ENCODE measurements at places on chromosomes 6 and 20.

- no peak for DNase-seq
These were observed 155.1 kb downstream of the SLC16A10 start for GRCh38 chr6:111242452-111242851.

DNA sequence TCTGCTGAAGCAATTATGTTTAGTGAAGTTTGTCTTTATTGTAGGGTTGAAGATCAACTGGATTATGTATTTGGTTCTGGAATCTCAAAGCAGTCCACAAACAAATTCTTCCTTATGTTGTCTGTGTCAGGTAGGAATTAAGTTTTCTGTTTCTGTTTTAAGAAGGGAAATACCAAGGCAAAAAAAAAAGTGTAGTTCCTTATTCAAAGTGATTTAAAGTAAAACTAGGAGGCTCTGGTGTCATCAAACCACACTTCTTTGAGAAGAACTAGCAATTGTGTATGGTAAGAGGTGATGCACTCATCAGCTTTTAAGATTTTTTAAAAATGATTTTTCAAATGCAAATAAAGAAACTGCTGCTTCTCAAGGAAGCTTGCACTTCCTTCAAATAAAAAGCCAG, 1.9 kb downstream of the FAM135A start:
- no peak for DNase-seq

- no peak for DNase-seq
These were observed 61.1 kb upstream of the TCF21 start for GRCh38 chr6:133827766-133828165.

GRCh38 chr20:21574443-21574842, 60.6 kb upstream of the NKX2-2 start:
- DNase-seq: no peak

- DNase-seq: no peak
These were observed 252.6 kb upstream of the CITED2 start for GRCh38 chr6:139627091-139627490.

GRCh38 chr6:127475135-127475822, 16.1 kb upstream of the KIAA0408 start:
- DNase-seq: no peak

- DNase-seq: no peak
These were observed 207.1 kb upstream of the MARCKS start for GRCh38 chr6:113649880-113650609.

- DNase-seq: no peak
These were observed 162.8 kb downstream of the ZFAND3 start for GRCh38 chr6:37982317-37982716.

DNA sequence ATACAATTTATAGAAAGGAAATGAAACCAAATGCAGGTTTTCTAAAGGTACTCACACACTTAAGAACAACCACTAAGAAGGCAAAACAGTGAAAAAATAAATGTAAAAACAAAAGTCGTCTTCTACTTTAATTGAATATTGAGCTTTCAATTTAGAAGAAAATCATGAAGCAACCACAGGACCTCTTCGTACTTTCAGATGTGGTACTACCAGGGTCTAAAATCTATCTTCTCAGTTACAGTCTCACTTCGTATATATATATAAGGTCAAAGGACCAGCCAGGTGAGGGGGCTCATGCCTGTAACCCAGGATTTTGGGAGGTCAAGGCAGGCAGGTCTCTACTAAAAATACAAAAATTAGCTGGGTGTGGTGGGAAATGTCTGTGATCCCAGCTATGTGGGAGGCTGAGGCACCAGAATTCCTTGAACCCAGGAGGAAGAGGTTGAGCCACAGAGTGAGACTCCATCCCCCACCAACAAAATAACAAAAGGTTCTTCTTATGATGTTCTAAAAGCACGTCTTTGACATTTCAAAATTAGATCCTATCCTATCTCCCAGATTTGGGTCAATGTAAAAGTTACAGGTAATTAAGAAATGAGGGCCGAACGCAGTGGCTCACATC, 12.5 kb downstream of the ROMO1 start:
- DNase-seq: no peak

DNA sequence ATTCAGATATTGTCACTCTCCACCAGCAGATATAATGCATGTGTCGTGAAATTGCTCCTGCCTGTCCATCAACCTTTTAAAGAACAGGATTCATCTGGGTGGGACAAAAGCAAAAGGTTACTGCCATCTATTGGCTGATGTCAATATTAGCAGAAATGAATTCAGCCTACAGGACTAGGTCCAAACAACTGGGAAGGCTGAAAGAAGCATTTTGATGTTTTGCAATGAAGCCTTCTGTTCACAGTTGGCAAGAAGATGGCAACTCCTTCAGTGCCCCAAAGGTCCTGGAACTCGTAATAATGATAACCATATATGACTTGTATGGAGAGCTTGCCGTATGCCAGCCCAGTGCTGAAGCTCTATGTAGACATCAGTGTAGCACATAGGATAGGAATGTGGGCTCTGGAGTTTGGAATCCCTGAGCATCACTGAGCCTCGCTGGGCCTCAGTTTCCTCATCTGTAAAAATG, 7.5 kb downstream of the BCAS1 start:
- no peak for DNase-seq

DNA sequence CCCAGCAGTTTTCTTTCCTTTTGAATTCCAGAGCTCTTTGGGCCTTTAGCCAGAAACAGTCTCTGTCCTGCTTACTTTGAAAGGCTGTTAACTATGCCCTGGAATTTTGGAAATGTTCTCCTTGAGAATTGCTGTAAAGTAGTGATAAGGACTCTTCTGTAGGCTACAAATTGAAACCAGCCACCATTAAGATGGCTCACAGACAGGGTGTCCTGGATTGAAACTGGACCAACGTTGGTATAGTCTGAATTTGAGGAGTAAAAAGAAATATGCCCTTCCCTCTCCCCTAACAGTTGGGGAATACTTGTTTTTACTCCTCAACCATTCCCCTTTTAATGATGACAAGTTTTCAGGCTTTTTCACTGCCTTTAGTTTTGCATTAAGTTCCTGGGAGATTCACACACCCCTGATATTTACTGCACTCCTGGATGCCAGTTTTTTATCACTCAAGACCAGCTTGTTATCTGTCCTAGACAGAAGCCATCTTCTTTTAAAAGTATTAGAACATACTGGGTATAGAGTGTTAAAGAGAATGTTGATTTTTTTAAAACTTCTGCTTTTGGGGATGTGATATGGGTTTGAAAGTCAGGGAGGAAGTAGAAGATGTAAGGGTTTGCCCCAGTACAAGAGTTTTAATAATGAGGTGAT, 21.9 kb downstream of the TOP1 start:
- DNase-seq: no peak

DNA sequence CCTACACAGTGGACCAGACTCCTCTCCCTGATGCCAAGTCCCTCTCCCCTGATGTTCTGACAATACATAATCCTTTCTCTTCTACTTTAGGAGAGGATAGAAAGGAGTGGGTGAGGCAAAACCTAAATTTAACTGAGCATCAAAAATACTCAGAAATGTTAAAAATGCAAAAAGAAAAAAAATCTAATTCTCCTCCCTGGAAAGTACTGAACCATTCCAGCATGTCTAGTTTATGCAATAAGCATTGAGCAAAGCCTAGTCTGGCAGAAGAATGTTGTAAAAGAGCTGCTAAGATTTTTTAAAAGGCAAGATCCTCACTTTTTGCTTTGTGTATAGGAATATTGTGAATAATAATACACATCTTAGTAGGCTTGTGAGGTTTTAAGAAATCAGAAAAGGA, 116.6 kb upstream of the STXBP5 start:
- no peak for DNase-seq

- DNase-seq: no peak
These were observed 91.0 kb downstream of the ANKEF1 start for GRCh38 chr20:10125757-10126156.

DNA sequence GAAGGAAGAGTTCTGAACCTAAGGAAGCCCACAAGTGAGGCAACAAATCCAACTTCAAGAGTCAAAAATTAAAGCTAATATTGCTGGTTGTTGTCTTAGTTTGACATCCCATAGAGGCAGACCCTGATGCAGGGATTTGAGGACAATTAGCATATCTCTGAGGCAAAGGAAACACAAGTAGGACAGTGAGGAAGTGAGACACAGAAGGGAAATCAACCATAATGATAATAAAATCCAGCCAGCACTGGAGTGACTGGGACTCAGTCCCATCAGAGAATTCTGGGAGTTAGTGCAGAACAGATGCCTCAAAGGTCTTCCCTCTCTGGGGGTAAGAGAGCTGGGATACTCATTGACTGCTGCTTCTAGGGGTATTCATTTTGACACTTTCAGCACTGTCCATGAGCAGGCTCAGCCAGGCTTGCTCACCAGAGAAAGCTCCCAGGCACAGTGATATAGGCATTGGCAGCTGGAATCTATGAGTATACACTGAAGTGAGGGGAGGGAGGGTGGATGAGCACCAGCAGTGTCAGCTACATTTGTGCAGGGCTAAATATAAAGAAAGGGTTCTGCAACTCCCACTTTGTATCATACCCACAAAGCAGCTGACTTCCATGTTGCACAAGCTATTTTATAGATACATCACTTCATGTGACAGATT, 43.4 kb upstream of the SPTLC3 start:
- DNase-seq: no peak

GRCh38 chr6:75568965-75569364, 32.7 kb upstream of the SENP6 start:
- no peak for DNase-seq

GRCh38 chr6:52417675-52418111, 2.4 kb upstream of the EFHC1 start:
- DNase-seq: no peak

- DNase-seq: no peak
These were observed 379.1 kb downstream of the UTRN start for GRCh38 chr6:144664281-144664680.

GRCh38 chr20:9493803-9494202, 20.6 kb upstream of the LAMP5 start:
- DNase-seq: no peak

GRCh38 chr6:142845624-142846458, 99.1 kb downstream of the HIVEP2 start:
- no peak for DNase-seq

DNA sequence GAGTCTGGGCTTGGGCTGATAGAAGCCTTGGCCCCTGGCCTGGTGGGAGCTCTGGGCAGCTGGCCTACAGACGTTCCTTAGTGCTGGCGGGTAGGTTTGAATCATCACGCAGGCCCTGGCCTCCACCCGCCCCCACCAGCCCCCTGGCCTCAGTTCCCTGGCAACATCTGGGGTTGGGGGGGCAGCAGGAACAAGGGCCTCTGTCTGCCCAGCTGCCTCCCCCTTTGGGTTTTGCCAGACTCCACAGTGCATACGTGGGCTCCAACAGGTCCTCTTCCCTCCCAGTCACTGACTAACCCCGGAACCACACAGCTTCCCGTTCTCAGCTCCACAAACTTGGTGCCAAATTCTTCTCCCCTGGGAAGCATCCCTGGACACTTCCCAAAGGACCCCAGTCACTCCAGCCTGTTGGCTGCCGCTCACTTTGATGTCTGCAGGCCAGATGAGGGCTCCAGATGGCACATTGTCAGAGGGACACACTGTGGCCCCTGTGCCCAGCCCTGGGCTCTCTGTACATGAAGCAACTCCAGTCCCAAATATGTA, 957 bp upstream of the VEGFA start:
- DNase-seq: no peak

DNA sequence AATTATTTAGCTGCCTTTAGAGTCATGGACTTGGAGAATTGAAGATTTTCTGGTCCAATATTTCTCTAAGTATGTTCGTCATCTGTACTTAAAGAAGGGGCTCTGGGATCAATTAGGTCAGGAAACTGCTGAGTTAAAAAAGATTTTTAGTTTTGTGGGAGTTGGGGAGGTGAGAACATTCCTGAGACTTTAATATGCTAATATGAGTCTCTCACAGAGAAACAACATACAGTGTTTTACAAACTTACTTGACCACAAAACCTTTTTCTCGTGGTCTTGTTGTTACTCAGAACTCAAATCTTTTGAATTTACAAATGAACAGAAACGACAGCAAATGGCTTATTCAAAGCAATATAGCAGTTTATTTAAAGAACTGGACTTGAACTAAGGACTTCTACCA, 67.9 kb downstream of the LIN28B start:
- DNase-seq: no peak

GRCh38 chr20:2296524-2297356, 939 bp downstream of the TGM3 start:
- DNase-seq: no peak

DNA sequence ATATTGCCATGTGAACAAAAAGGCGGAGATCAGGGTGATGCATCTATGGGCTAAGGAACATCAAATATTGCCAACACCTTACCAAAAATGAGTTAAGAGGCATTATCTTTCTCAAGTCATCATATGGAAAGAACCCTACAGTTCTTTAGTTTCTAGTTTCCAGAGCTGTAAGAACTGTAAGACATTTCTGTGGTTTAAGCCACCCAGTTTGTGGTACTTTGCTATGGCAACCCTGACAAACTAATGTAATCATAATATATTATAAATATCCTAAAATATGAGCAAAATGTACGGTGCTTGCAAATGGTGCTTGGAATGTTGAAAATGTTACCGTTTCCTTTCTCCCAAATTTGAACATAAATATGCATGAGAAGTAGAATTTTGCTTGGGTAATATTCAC, 349.6 kb downstream of the PHF3 start:
- no peak for DNase-seq

GRCh38 chr6:2482773-2483172, 237.4 kb upstream of the GMDS start:
- no peak for DNase-seq

- DNase-seq: no peak
These were observed 31.3 kb downstream of the ZFAND3 start for GRCh38 chr6:37850728-37851285.

GRCh38 chr6:31952140-31952805, 6.4 kb downstream of the CFB start:
- no peak for DNase-seq

- DNase-seq: no peak
These were observed 800 bp upstream of the DYNLT1 start for GRCh38 chr6:158645064-158646022.

DNA sequence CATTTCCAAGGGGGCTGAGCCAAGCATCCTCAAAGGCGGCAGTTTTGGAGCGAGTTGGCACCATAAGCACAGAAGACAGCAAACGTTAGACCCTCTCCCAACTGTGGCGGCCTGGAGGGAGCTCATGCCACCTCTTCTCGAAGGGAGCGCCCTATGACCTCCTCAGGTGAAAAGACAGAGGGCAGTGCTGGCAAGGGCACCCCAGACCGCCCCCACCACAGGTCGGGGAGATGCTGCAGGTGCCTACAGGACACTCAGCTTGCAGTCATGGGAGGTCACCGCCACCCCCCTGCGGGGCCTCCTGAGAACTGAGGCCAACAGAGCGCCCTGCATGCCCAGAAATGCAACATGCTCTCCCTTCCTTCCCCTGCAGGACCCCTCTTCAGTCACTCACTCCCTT, 45.1 kb upstream of the BHLHE23 start:
- DNase-seq: no peak

- DNase-seq: no peak
These were observed 28.1 kb upstream of the BMP7 start for GRCh38 chr20:57294550-57294949.
